Ovary (tissue), 10 donors: ENCODE measurements at places on chromosomes 12 and 14. TPM values are rescaled to one million over a fixed set of nuclear protein-coding genes. Genes with fewer than 3 reads are reported as not detected.

GRCh38 chr12:117724543-117724942 lies 244.2 kb downstream of the KSR2 start:
- DNase-seq = no peak

GRCh38 chr12:69348162-69348938 lies at the start of gene LYZ:
TSS of gene LYZ (plus strand) at chr12:69348381. CDS start at chr12:69348409, 28 bp downstream.
- no peak for DNase-seq

- peak; percentile 27 for DNase-seq
These were observed 49.5 kb downstream of the KLHL28 start for GRCh38 chr14:44912041-44912869.

GRCh38 chr14:20400965-20401593 lies 12.2 kb downstream of the TEP1 start:
- no peak for DNase-seq

DNA sequence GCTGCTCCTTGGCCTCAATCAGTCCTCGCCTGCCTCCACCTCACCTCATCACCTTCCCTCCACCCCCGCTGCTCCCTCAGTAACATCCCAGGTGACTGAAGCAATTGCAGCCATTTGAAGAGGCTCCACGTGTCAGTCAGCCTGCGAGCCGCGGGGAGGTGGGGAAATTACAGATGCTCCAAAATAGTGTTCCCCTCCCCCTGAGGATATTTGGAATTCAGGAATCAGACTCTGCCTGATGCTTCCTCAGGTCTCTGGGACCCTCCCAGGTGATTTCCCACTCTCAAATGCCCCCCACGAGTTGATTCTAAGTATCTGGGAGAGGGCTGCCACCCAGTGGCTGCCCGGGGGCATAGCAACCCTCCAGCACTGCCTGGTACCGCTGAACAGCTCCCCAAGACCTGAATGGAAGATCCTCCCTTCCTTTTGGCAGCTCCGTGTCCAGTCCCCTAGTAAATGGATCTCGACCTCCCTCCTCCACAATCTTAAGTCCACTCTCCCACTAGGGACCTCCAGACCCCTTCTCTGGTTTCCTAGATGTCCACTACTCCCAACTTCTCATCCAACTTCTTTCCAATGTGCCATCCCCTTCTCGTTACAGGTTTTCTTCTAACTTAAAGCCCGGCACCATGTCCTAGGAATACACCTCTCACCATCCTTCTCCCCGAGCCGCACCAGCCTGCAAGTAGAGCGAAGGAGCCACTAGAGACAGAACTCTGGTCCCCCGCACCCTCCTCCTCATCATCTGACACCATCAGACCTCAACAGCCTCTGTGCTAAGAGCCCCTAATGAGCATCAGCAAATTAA lies 1.4 kb upstream of the ASIC1 start:
- DNase-seq = peak; percentile 54

The VTI1B gene
- 65.9 TPM for total RNA-seq

The CLEC1A gene
- total RNA-seq = 1.5 TPM

The RNF212B gene
- total RNA-seq = not detected

The FAIM2 gene
- total RNA-seq = 0.50 TPM

DNA sequence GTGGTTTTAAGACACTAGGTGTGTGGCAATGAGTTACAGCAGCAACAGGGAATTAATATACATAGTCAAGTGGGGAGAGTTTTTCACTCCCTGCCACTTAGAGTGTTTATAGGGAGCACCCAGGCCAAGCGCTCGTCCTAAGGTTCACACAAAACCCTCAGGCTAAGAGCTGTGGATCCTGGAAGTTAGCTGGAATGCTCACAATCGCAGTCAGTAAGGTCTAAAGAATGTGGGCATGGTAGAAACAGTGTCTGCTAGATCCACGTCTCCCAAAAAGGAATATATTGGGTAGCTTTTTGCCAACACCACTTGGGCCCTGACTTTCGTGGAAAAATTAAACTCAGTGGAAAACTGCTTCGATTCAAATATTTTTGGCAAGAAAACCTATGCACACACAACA lies 36.6 kb downstream of the STAB2 start:
- DNase-seq = no peak

GRCh38 chr12:43586646-43587245 lies 34.7 kb upstream of the ADAMTS20 start:
- DNase-seq = no peak

The MIPOL1 gene
- total RNA-seq = 27.6 TPM

DNA sequence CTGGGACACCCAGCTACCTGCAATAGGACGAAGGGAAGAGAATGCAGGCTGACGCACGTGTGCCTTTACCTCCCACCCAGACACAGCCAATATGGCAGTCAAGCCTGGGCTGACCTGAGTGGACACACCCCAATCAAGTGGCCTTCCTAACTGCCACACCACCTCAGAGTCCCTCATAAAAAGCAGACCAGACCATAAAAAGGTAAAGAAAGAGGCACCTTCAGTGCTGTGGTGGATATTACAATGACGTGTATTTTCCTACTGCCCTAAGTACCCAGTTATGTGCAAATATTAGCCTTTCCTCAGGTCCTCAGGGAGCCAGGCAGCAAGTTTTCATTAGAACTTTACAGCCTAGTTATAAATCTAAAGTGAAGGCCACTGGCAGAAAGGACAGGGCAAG lies 75.8 kb downstream of the KCNK10 start:
- no peak for DNase-seq

The MARK3 gene
- total RNA-seq = 88.5 TPM

DNA sequence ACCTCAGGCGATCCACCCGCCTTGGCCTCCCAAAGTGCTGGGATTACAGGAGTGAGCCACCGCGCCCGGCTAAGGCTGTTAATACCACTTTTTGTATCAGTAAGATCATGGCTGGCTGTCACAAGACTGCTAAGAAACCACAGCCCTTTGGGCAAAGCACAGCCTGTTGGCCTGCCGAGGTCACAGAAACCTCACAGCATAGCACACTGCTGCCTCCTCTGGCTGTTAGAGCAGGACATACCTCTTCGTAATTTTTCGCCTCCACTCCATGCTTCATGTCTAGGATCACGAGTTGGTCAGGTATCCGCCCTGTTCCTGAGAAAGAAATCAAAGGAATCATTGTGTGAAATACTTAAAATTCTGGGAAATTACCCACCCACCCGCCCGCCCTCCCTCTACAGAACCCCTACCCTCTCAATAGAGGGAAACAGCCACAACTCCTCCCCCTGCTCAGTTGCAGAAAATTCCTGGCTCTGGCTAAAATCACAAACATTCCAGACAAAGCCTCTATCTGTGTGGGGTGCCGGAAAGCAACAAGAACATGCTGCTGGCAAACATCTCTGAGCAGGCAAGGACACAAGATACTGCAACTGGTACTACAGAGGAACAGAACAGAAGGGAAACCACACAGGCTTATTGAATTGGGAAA lies 20.7 kb upstream of the NEK9 start:
- peak; percentile 72 for DNase-seq

- DNase-seq = no peak
These were observed 48.8 kb upstream of the LTBP2 start for GRCh38 chr14:74660863-74661262.

GRCh38 chr12:2484141-2484776 lies 310.5 kb upstream of the FKBP4 start:
- no peak for DNase-seq

DNA sequence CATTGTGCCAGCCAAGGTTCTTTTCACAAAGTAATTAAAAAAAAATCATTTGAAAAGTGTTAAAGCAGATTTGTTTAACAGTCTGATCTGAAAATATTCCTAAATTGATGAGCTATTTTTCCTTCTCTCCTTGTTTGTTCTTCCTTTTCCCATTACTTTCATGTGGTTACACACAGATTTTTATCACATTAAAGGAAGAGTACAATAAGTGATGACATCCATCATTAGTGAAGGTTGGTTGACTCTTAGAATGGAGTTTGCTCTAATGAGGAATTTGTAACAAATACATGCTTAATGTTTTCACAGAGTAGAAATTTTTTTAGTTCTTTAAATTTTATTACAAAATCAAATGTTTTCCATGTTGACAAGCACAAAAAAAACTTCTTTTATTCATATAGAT lies 18.9 kb upstream of the TOMM20L start:
- DNase-seq = no peak

- DNase-seq = no peak
These were observed 13.2 kb downstream of the RPS6KA5 start for GRCh38 chr14:91047174-91047753.

DNA sequence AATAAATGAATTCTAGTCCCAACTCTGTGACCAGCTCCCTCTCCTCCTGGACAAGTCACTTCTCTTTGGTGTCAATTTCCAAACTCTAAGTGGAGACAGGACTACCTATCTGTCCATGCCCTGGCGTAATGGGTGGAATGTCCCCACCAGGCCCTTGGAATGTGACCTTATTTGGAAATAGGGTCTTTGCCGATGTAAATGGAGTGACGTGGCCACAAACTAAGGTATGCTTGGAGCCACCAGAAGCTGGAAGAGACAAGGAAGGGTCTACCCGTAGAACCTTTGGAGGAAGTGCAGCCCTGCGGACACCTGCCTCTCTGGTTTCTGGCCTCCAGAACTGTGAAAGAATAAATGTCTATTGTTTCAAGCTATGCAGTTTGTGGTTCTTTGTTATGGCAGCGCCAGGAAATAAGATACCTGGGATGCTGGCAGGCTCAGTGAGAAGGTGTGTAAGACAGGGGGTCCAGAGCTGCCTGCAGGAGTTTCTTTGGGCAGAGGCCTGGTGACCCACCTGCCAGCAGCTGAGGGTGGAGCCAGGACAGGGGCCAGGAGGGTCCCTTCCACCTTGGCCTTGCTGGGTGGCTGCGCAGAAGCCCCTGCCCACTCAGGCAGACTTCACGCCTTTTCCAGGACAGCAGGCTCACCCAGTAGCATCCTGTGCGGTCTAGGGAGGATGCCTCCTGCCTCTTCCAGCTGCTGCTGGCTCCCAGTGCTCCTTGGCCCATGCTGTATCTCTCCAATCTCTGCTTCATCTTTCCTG lies 45.8 kb downstream of the ARL6IP4 start:
- no peak for DNase-seq

The MDGA2 gene
- total RNA-seq = 0.24 TPM

DNA sequence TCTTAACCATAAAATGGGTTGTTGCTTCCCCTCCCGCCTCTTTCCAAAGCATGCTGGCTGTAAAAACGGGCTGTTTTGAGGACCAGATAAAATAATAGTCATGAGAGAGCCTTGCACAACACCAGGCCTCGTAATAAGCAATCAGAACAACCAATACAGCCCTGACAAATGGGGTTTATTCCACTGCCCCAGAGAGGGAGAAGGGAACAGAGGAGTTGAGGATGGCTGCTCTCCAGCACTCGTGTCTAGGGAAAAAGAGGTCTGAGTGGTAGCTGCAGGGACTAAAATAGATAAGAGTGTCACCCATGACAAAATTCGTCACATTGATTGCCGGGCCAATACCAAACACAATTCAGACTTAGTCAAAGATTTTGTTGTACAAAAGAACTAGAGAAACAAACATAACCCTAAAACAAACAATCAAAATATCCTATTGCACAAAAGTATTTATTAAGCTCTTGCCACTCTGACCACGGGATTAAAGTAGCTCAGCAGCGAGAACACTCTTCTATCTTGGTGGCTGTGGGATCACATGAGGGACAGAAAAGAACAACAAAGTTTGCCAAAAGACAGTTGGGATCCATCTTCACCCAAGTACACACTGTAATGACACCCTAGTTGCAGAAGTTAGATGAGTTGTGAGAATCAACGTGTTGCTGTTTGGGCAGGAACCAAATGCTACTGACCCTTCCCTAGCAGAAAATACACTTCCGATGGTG lies 188.0 kb downstream of the FOXN3 start:
- no peak for DNase-seq

The NPAS3 gene
- total RNA-seq = 12.7 TPM

The SYNDIG1L gene
- total RNA-seq = not detected

- no peak for DNase-seq
These were observed 668 bp downstream of the GPR84 start for GRCh38 chr12:54363618-54364017.

GRCh38 chr12:64186789-64187188 lies 35.3 kb downstream of the KICS2 start:
- no peak for DNase-seq

The KRT82 gene
- total RNA-seq = not detected

The GYS2 gene
- not detected for total RNA-seq

DNA sequence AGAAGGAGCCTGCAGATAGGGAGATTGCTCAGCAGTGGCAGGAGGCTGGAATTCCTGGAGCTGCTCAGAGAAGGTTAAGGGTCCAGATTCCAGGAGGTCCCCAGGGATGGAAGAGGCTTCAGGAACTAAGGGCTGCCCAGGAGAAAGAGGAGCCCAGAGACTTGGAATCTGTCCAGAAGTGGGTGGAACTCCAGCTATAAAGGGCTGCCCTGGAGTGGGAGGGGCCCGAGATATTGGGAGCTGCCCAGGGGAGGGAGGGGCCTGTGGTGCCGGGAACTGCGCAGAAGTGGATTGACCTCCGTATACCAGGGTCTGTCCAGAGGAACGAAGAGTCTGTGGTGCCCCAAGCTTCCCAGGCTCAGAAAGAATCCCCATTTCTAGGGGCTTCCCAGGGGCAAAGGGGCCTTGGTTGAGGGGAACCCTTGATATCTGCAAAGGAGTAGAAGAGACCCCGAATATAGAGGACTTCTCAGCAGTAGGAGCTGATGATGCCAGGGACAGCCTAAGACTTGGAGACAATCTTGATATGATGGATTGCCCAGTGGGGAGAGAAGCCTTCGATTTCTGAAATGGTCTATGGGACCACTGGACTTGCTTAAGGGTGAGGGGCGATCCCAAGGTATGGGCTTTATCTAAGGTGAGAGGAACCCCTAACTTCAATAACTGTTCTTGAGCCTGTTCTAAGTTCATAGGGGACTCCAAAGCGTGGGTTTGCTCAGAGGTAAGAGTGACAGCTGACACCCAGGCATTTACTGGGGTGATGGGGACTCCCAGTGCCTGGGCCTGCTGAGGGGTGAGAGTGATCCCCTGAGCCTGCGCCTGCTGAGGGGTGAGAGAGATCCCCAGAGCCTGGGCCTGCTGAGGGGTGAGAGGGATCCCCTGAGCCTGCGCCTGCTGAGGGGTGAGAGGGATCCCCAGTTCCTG lies 45.0 kb downstream of the FAM186A start:
- no peak for DNase-seq

DNA sequence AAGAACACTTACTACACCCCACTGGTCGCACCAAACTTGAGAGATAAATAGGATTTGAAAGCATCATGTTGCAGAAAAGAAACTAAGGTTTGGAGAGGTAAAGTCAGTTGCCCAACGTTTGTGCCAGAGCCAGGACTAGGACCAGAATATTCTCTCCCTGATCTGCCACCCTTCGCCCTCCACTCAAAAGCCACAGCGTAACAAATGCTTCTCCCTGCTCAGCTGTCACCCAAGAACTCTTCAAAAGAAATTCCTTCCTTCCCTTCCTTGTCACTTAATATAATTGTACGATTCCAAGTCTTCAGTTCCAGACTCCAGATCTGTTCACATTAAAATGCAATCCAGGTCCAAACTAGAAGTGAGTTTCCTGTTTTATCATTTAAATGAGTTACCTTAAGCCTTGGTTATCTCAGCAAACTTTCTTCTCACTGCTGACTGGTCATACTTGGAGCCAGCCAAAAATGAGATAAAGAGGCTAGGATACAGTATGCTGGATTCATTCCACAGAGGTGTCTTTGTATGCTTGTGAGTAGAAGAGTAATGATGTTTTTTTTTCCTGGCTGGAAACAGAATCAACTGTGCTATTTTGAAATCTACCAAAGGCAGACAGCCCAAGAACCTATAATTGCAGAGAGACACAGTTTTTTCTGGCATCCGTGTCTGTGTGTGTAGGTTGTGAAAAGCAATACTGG lies 12.8 kb upstream of the PPFIBP1 start:
- DNase-seq = no peak

The ALDH1L2 gene
- total RNA-seq = 0.92 TPM

The KRT3 gene
- total RNA-seq = not detected
